ENCODE measurements at places on chromosomes 12 and 14. TPM values are rescaled to one million over a fixed set of nuclear protein-coding genes. Genes with fewer than 3 reads are reported as not detected.

RERG gene
- 3.6 TPM for total RNA-seq

CCDC196 gene
- total RNA-seq: not detected

BATF gene
- 2.7 TPM for total RNA-seq

MYL6B gene
- not detected for total RNA-seq

ACSS3 gene
- 4.1 TPM for total RNA-seq

CLECL1 gene
- total RNA-seq: 2.7 TPM

CLEC2A gene
- not detected for total RNA-seq

KRT6B gene
- total RNA-seq: not detected

DNM1L gene
- total RNA-seq: 45.3 TPM

ENDOU gene
- total RNA-seq: not detected

XPOT gene
- total RNA-seq: 34.8 TPM

MGP gene
- 90.5 TPM for total RNA-seq

KRT78 gene
- not detected for total RNA-seq

IFNG-AS1 gene
- not detected for total RNA-seq

SELPLG gene
- total RNA-seq: 5.1 TPM

BEST3 gene
- total RNA-seq: not detected

PROX2 gene
- total RNA-seq: 0.79 TPM

CCDC38 gene
- total RNA-seq: not detected

TNS2 gene
- 267 TPM for total RNA-seq

RNF212B gene
- not detected for total RNA-seq

SERPINA12 gene
- not detected for total RNA-seq

TEX52 gene
- not detected for total RNA-seq

POC1B gene
- 68.5 TPM for total RNA-seq

KRT1 gene
- not detected for total RNA-seq

FOS gene
- 1,356 TPM for total RNA-seq

PPP1R13B gene
- total RNA-seq: 31.0 TPM

KRT75 gene
- total RNA-seq: not detected

GALNT4 gene
- total RNA-seq: 11.5 TPM

IL31 gene
- not detected for total RNA-seq

MAP1LC3B2 gene
- total RNA-seq: 1.1 TPM

LIN7A gene
- 10.0 TPM for total RNA-seq

EMP1 gene
- total RNA-seq: 43.2 TPM

EEF1AKMT3 gene
- total RNA-seq: 3.8 TPM

GLIPR1L1 gene
- not detected for total RNA-seq

ARMH4 gene
- total RNA-seq: 2.8 TPM

GALNT8 gene
- total RNA-seq: 20.9 TPM

GZMB gene
- total RNA-seq: not detected

MANSC4 gene
- not detected for total RNA-seq

TARBP2 gene
- 35.5 TPM for total RNA-seq

SMCO3 gene
- not detected for total RNA-seq

AJUBA gene
- not detected for total RNA-seq

CIROP gene
- total RNA-seq: not detected

PIWIL1 gene
- total RNA-seq: not detected

ATF7 gene
- total RNA-seq: 26.5 TPM

KTN1 gene
- 101 TPM for total RNA-seq

ABCB9 gene
- total RNA-seq: 9.5 TPM

CDK2 gene
- total RNA-seq: 10.1 TPM

ELK3 gene
- 11.3 TPM for total RNA-seq

TGFB3 gene
- total RNA-seq: 5.7 TPM
